ENCODE measurements at places on chromosomes 4 and X.
A peak's percentile ranks its signal among the peaks of the same experiment; 100 is the strongest.

DNA sequence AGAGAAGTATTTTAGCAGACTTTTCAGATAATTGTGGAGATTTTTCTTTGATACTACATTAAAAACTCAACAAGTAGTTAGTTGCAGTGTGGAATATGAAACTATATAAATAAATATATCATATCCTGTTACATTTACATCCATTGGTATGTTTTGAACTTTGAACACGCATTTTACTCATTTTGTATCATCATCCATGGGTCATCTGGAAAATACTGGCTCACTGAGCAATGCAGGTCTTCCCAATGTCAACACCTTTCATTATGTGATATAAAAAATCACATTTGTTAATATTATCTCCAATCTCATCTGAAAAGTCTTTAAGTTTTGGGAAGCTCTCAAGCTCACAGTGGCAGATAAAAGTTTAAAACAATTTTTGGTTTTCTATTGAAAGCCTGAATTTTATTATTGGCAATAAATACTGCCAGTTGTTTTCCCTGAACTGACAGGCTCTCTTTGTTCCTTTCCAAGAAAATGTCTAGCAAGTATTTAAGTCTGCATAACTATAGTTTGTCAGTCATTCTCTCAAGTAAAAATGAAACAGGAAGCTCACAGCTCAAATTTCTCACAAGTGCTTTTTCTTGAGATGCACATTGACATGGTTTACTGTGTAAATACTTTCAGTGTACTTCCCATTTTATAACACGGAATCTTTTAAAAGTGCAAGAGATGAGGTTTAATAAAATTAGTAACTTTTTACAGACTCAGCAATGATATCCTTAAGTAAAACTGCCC is 183.5 kb upstream of the GPC4 start:
- no peak for DNase-seq

DNA sequence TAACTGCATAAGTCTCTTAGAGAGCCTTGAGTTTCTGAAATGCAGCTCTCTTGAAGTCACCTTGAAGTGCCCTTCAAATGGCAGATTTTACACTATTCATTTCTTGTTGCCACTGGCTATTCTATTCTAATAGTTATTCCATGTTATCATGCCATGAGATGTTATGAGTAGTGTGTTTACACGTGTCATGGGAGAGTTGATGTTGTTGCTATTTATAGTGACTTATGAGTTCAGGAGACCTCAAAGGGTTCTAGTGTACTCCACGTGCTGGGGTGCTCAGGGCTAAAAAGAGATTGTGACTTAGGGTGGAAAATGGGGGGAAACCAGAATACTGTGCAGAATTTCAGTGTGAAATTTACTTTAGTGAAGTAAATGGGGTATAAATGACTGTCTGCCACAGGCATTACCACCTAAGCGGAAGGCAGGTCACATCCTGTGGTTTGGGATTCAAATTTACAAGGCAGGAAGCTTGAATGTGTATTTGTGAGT is 77.1 kb upstream of the SLC4A4 start:
- no peak for DNase-seq

DNA sequence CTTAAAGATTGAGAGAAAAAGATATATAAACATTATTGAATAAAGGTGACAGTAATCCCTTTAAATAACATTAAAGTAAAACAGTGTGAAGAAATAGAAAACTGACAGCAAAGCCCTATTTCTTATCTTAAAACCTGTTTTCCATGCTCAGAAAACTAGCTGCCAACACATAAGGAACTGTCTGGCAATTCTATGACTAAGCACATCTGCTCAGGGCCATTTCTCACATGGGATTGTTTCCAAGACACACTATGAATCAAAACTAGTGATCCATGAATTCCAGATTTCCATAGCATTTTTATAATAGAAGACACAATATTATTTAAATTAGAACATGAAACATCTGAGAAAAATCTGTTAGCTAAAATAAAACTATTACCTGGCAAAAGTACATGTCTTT is 113.4 kb downstream of the SCLT1 start:
- DNase-seq, result no peak

GRCh38 chrX:153947009-153947769 is 2.7 kb upstream of the RENBP start:
- peak; percentile 60 for DNase-seq

DNA sequence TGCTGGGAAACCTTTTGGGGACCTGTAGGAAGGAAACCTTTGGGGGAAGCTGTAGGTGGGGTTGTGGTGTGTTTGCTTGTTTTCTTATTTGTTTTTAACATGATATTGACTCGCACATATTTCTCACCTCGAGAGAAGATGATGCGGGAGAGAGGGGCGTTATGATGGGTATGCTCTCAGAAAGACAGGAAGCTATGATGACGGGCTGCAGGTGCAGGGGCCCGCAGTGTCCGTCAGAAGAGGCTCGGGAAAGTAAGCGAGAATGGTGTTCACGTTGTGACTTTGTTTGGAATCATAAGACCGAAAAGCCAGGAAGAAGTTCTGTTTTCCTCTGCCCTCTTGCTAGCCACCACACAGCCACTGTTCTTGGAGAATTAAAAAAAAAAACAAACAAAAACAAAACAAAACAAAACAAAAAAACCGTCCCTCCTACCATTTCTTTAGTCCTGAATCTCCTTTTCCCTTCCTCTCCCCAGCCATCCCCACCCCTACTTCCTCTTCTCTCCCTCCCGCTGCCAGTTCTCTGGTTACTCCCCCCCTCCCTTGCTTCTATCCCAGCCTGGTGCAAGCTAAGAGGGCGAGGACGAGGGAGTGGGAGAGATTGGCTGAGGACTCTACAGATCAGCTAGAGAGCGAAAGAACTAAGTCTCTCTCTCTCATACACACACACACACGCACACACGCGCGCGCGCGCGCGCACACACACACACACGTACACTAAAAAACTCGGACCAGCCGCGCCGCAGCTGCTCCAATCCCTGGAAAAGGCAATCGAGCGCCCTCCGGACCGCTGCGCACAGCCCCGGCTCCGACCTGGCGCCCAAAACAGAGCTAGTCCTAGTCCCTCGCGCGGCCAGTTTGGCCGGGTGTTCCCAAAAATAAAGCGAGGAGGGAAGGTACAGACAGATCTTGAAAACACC is at the start of gene BMP3:
Gene BMP3 (plus strand): TSS at position 648 of the 920 bp plus-strand sequence. CDS start 577 bp downstream, outside the sequence.
- no peak for DNase-seq

- DNase-seq, result no peak
These were observed 10.8 kb downstream of the CLCN4 start for GRCh38 chrX:10167573-10167972.

GRCh38 chrX:7996414-7996813 is 69.2 kb upstream of the PNPLA4 start:
- peak; percentile 2 for DNase-seq

DNA sequence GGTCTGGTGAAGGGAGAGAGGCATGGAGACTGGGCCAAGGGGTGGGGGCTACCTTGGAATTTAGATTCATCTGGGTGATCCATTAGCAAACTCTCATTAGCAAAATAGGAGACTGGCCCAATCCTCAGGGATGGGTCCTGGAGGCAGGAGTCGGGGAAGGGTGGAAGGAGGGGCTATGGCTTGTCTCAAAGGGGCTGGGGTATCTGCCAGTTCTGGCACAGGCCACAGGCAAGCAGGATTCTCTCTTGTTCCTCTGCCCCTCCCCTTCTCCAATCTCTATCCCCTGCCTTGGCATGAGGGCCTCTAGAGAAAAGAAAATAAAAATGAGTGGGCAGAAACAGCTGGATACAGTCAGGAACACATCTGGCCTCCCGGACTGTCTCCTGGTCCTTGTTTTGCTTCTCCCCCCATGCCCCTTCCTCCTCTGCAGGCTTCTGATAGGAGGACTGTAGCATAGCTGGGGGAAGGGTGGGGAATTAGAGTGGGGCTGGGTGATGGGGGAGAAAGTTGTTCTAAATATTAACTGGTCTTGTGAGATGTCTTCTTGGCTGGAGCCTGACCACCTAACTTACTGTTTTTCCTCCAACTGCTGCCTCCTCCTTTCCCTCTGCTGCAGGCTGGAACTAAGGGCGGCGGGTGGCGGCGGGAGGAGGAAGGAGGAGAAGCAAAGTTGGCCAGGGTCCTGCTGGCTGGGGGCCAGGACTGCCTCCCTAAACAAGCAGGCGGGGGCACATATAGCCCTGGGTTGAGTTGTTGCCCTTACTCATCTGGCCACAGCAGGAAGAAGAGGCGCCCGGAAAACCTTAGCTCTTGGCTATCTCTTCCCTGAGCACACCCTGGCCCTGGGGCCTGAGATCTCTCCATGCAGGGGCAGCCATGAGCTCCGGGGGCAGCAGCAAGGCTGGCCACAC is 53.3 kb upstream of the LAS1L start:
- DNase-seq, result no peak

DNA sequence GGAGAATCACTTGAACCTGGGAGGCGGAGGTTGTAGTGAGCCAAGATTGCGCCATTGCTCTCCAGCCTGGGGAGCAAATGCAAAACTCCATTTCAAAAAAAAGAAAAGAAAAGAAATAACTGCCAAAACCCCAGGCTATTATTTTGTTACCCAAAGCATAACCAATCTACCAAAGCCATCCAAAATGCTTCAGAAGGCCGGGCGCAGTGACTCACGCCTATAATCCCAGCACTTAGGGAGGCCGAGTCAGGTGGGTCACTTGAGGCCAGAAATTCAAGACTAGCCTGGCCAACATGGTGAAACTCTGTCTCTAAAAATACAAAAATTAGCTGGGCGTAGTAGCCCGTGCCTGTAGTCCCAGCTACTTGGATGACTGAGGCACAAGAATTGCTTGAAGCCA is 49.8 kb downstream of the SMIM31 start:
- DNase-seq, result no peak

DNA sequence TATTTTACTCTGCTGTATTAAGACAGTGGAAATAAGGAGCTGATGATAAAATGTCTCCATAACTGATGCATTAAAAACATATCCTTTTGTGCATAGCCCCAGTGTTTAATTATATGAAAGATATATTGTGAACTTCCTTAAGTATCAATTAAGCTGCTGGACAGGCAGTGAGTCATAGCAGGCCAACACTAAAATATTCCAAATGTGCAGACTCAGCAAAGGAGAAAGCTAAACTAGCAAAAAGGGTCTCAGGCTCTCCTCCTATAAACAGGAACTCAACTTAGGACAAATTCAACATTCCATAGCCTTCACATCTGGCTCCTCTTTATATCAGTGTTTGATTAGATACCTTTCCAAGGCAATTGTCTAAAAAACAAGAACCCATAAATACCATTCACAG is 15.6 kb downstream of the TNMD start:
- no peak for DNase-seq

GRCh38 chrX:1400742-1401471 is 9.0 kb upstream of the SLC25A6 start:
- DNase-seq, result no peak

DNA sequence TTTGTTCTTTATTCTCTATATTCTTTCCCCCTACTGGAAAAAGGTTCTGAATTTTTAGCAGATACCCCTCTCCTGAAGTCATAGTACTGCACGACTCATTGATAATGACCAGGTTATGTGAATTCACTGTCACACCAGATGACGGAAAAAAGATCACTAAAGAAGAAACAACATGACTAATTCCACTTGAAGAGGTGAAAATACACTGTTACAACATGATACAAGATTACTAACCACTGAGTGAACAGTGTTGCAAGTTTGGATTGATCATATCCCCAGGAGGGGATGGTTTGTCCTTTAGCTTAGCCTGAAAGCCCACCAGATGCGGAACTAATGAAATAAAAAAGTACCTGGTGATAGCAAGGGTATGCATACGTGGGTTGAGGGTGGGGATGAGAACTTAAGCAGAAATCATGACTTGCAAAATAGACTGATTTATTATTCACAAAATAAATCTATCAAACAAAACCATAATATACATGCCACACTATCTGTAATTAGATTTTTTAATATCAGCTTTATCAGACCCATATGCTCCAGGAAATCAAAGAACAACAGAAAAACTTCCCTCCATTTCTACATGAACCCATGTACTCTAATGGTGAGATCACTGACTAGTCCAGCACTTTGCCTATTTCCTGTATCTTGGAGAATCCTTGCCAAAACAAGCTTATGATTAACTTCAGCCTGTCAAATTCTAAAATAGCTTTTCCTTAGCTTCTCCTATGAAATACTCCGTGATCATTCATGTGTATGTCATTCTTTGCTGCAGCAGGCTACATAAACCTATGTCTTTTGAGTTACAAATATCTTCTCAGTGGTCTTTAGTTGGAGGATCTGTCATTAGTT is 257.4 kb upstream of the AGA start:
- DNase-seq, result no peak

GRCh38 chrX:72128881-72129280 is 2.8 kb downstream of the RTL5 start:
- no peak for DNase-seq

DNA sequence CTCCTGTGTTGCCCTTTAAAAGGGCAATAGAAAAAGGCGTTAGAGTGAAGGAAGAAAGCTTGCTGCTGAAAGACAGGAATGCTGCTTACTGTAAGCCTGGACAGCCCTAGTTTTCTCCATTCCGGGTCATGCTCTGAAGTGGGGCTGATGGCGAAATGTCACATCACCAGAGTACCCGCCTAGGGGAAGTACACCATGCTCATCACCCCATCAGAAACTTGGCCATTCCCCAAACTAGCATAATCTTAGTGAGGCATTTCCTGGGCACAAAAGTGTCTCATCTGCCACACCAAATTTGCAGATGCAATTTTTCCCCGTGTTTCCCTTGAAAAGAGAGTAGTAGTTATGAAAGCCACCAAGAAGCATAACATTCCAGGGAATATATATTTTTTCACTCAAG is 47.8 kb upstream of the CAMK2D start:
- no peak for DNase-seq

- DNase-seq, result no peak
These were observed 1673.8 kb upstream of the AGA start for GRCh38 chr4:179116011-179116410.

DNA sequence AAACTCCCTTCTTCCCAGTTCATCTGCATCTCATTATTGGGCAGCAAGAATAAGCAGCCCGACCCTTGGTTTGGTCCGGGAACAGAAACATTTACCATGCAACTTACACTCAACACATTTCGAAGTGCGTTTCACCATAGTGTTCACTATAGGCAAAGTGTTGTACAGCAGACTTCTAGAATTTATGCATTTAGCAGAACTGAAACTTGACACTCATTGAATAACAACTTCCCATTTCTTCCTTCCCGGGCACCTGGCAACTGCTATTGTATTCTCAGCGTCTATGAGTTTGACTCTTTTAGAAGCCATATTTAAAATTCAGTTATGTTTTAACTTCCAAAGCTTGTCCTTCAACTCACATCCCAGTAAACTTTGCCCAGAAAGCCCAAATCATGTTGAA is 840.6 kb downstream of the NLGN4X start:
- no peak for DNase-seq

GRCh38 chr4:49032440-49033161 is 46.5 kb downstream of the CWH43 start:
- no peak for DNase-seq

GRCh38 chrX:925652-926061 is 286.8 kb downstream of the CRLF2 start:
- DNase-seq, result no peak

GRCh38 chr4:81084634-81085033 is 54.1 kb downstream of the BMP3 start:
- no peak for DNase-seq

DNA sequence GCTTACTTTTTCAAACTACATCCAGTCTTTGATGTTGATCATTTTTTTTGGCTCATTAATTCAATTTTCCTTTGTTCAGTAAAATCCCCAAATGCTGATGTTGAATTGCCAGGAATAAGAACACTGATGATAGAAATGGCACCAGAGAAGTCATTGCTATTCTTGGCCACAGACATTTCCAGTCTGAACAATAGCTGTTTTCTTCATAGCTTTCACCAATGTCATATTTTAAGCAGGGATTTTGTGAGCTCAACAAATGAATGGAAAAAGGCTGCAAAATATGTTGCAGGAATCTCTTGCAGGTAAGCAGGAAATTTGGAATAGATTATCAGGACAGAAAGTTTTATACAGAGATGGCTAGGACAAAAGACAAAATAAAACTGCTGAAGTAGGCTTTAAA is 40.5 kb upstream of the GLRB start:
- no peak for DNase-seq

Measured in activated CD4-positive, alpha-beta T cell treated with anti-CD3 and anti-CD28 coated beads, Interleukin-2, amount 50 U/mL, for 24 hours (primary cell).